Kidney (tissue), 22 donors: ENCODE measurements at places on chromosomes 2 and 18. TPM values are rescaled to one million over a fixed set of nuclear protein-coding genes. Genes with fewer than 3 reads are reported as not detected.

Gene ITM2C
- polyA plus RNA-seq: 308 TPM

Gene CABLES1
- polyA plus RNA-seq: 7.6 TPM

Gene SIX2
- 0.62 TPM for polyA plus RNA-seq

Gene UPP2
- 20.9 TPM for polyA plus RNA-seq

Gene PRSS56
- not detected for polyA plus RNA-seq

Gene HMSD
- polyA plus RNA-seq: not detected

Gene DSC1
- polyA plus RNA-seq: not detected

Gene SCN9A
- polyA plus RNA-seq: 0.99 TPM

Gene TMBIM1
- polyA plus RNA-seq: 130 TPM

Gene PMAIP1
- 0.71 TPM for polyA plus RNA-seq

Gene ITPRIPL1
- polyA plus RNA-seq: 0.73 TPM

DNA sequence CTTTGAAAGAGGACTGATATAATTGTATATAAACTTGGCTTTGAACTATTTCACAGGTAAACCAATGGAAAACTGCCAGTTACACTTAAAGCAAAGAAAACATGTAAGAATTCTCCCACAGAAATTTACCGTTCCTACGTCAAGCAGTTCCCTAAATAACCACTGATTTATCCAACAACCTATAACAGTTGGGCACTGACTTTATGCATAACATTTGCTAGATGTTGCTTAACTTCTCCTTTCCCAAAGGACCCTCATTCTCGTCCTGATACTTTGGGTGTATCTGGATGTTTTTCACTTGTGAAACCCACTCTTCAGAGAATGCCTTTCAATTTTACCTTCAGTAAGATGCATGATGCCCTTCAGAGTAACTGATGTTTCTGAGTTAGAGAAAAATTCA, 43.8 kb downstream of the STAT1 start:
- H3K36me3 ChIP-seq: peaks cover 39% of the 10 kb centered on the region
- no peak for DNase-seq
- H3K4me3 ChIP-seq: no peak overlapping the region

- H3K27ac ChIP-seq: no peak overlapping the region
- no peaks in the 10 kb centered on the region for H3K36me3 ChIP-seq
- no peaks in the 10 kb centered on the region for H3K4me1 ChIP-seq
- H3K27me3 ChIP-seq: no peaks in the 10 kb centered on the region
These were observed 170.3 kb upstream of the CXCR4 start for GRCh38 chr2:136288249-136288648.

GRCh38 chr2:54895730-54896129, 154.5 kb downstream of the RTN4 start:
- H3K36me3 ChIP-seq: no peaks in the 10 kb centered on the region
- no peaks in the 10 kb centered on the region for H3K27me3 ChIP-seq
- DNase-seq: no peak
- H3K27ac ChIP-seq: no peak overlapping the region

- H3K36me3 ChIP-seq: no peaks in the 10 kb centered on the region
- H3K27ac ChIP-seq: no peak overlapping the region
- no peaks in the 10 kb centered on the region for H3K4me1 ChIP-seq
- H3K4me3 ChIP-seq: no peak overlapping the region
- H3K27me3 ChIP-seq: no peaks in the 10 kb centered on the region
These were observed 85.1 kb upstream of the ACAA2 start for GRCh38 chr18:49898421-49898820.

DNA sequence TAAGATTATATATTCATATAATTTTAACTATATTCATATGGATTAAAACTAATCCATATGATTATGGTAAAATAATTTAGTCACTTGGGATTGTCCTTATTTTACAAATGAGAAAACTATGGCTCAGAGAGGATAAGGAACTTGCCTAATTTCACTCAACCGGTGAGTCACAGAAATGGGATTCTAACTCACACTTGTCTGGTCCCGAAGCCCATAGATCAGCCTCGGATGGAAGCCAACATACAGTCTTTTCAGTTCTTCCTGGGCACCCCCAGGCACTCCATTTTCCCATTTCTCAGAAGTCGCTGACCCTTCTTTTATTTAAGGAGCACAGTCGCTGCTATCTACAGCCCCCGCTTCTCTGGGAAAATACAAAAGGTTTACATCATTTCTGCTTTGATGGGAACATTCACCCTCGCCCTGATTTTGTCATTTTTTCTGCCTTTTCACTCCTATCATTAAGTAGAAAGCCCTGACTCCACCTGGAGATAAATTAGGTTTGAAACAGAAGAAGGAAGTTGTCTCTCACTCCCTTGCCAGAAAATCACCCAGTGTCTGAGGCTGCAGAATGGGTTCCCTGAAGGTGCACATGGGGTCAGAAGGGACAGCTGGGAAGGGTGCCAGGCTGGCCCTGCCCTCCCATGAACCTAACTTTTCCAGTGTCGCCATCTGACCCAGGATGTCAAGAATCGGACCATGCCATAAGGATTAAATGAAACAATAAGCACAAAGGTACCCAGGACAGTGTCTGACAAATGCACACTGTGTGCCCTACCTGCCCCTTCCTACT, 36.6 kb downstream of the CYP1B1 start:
- no peaks in the 10 kb centered on the region for H3K36me3 ChIP-seq
- H3K4me1 ChIP-seq: peaks cover 2% of the 10 kb centered on the region
- DNase-seq: no peak
- H3K27ac ChIP-seq: no peak overlapping the region
- no peak overlapping the region for H3K4me3 ChIP-seq

DNA sequence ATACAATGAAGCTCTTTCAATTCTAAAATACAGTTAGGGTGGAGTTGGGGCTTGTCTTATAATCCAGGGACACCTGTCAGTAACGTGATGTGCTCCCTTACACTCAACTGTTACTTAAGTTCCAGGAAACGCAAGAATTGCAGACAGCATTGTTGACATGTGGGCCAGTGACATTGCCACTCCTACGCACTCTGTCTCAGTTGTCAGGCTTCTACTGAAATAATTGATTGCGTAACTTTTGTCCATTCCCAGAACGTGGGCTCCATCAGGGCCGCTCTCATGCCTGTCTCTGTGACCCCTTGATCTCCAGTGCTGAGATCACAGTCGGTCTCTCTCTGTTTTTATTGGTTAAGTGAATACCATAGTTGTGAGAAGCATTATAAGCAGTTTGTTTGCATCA, 487.8 kb downstream of the GALR1 start:
- H3K4me1 ChIP-seq: no peaks in the 10 kb centered on the region
- no peak overlapping the region for H3K4me3 ChIP-seq
- H3K36me3 ChIP-seq: no peaks in the 10 kb centered on the region
- H3K27me3 ChIP-seq: no peaks in the 10 kb centered on the region
- DNase-seq: no peak

DNA sequence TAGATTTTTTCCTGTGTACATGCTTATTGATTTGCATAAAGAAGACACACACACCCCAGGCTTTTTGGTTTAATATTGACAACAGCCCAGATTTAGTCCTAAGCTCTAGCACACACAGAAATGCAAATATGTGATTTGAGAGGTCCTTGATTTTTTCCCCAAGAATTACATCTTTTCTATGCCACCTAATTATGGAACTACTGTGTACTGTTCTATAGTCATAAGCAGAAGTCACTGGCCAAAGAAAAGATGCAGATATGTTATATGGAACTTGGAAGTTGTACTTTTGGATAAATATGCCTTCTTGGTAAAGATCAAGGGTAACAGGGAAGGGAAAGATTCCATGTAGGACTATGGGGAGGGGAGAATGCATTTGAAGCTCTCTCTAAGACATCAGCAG, 105.6 kb downstream of the SETBP1 start:
- no peaks in the 10 kb centered on the region for H3K36me3 ChIP-seq
- no peak for DNase-seq
- peaks cover 25% of the 10 kb centered on the region for H3K4me1 ChIP-seq
- no peaks in the 10 kb centered on the region for H3K27me3 ChIP-seq
- no peak overlapping the region for H3K4me3 ChIP-seq

GRCh38 chr2:75074228-75074627, 115.8 kb downstream of the POLE4 start:
- DNase-seq: no peak
- H3K27me3 ChIP-seq: no peaks in the 10 kb centered on the region
- H3K4me3 ChIP-seq: no peak overlapping the region
- no peaks in the 10 kb centered on the region for H3K36me3 ChIP-seq

DNA sequence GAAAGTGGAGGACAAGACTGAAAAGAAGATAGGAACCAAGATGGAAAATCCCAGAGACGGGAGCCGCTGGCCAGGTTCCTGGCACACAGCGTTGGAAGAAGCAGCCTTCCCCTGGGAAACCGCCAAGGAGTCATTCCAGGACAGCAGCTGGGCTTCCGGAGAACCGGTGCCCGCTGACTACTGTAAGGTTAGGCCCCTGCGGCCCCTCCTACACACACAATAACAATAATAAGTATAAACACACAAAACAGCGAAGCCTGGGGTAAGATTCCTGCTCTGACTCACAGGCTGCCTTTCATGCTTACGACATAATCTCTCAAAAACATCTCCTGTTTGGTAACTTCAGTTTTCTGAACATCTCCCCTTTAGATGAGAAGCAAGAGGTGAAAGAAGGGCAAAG, 28.1 kb upstream of the MYCN start:
- no peaks in the 10 kb centered on the region for H3K4me1 ChIP-seq
- H3K27ac ChIP-seq: peak overlapping the region; percentile 53
- no peak for DNase-seq
- H3K36me3 ChIP-seq: no peaks in the 10 kb centered on the region
- H3K4me3 ChIP-seq: no peak overlapping the region

- no peak overlapping the region for H3K27ac ChIP-seq
- H3K36me3 ChIP-seq: no peaks in the 10 kb centered on the region
- no peak for DNase-seq
- H3K4me3 ChIP-seq: no peak overlapping the region
- no peaks in the 10 kb centered on the region for H3K4me1 ChIP-seq
- no peaks in the 10 kb centered on the region for H3K27me3 ChIP-seq
These were observed 45.5 kb downstream of the FANCL start for GRCh38 chr2:58195662-58196061.

GRCh38 chr2:197369228-197369932, 58.8 kb upstream of the ANKRD44 start:
- H3K4me3 ChIP-seq: no peak overlapping the region
- no peaks in the 10 kb centered on the region for H3K27me3 ChIP-seq
- no peak overlapping the region for H3K27ac ChIP-seq
- DNase-seq: no peak
- H3K36me3 ChIP-seq: no peaks in the 10 kb centered on the region

DNA sequence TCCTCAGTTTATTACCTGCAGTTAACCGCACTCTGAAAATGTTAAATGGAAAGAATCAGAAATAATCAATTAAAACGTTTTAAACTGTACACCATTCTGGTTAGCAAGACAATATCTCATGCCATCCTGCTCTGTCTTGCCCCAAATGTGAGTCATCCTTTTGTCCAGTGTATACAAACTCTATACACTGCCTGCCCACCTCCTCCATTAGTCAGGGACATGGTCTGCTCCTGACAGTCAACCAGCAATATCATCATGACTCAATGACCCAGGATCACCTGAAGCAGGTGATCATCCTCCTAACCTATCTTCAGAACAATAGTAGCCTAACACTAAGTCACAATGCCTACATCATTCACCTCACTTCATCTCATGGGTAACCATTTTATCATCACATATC, 214.7 kb downstream of the KCNH7 start:
- no peak overlapping the region for H3K4me3 ChIP-seq
- no peak overlapping the region for H3K27ac ChIP-seq
- no peaks in the 10 kb centered on the region for H3K27me3 ChIP-seq
- H3K36me3 ChIP-seq: no peaks in the 10 kb centered on the region
- DNase-seq: no peak
- no peaks in the 10 kb centered on the region for H3K4me1 ChIP-seq

- H3K4me3 ChIP-seq: no peak overlapping the region
- no peak overlapping the region for H3K27ac ChIP-seq
- DNase-seq: no peak
- no peaks in the 10 kb centered on the region for H3K4me1 ChIP-seq
- no peaks in the 10 kb centered on the region for H3K27me3 ChIP-seq
These were observed 203.7 kb upstream of the ZNF804A start for GRCh38 chr2:184394642-184395041.

- DNase-seq: no peak
- no peak overlapping the region for H3K4me3 ChIP-seq
- no peak overlapping the region for H3K27ac ChIP-seq
- peaks cover 6% of the 10 kb centered on the region for H3K4me1 ChIP-seq
- no peaks in the 10 kb centered on the region for H3K36me3 ChIP-seq
These were observed 84.2 kb downstream of the SOCS6 start for GRCh38 chr18:70373042-70373519.

DNA sequence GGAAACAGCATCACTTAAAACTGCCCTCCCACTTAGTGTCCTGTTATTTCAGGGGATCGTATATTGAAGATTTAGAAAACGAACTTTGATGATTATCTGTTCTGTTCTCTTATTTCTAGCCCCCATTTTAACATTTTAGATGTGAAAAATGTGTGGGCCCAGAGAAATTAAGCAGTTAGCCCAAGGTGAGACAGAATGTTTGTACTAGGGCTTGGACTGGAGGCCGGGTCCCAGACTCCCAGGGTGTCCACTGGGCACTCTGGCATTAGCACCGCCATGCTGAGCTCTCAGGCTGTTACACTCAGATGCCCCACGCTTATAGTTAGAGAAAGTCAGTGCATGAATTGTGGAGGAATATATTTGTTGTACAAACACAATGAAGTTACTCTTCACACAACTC, 5.5 kb upstream of the RAX start:
- H3K27ac ChIP-seq: no peak overlapping the region
- no peak for DNase-seq
- H3K36me3 ChIP-seq: no peaks in the 10 kb centered on the region

- H3K27ac ChIP-seq: no peak overlapping the region
- no peaks in the 10 kb centered on the region for H3K4me1 ChIP-seq
These were observed 125.6 kb upstream of the TACR1 start for GRCh38 chr2:75324861-75325284.

DNA sequence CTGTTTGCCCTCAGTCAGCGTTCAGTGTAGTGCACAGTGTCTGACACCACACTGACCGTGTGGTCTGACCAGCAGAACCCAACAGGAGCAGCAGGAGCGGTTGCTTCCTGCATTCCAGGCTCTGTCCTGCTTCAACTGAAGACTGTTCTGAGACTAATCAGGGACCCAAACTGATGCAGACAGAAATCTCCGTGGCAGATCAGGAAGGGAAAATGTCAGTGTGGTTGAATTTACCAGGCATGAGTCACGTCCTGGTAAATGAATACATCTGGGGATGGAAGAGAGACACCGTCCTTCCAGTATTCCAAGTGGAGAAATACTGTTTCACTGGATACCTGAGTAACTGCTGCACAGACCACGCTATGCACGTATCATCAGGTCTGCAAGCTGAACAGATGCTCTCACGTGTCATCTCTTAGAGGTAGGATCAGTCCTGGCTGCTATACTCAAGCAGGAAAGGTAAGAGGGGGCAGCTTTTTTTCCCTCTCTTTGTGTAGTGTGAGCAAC, 223.6 kb upstream of the EPAS1 start:
- no peaks in the 10 kb centered on the region for H3K36me3 ChIP-seq
- DNase-seq: no peak
- no peaks in the 10 kb centered on the region for H3K27me3 ChIP-seq
- peak overlapping the region; percentile 1 for H3K27ac ChIP-seq
- no peak overlapping the region for H3K4me3 ChIP-seq
